ENCODE measurements at places on chromosomes 12 and 14.

DNA sequence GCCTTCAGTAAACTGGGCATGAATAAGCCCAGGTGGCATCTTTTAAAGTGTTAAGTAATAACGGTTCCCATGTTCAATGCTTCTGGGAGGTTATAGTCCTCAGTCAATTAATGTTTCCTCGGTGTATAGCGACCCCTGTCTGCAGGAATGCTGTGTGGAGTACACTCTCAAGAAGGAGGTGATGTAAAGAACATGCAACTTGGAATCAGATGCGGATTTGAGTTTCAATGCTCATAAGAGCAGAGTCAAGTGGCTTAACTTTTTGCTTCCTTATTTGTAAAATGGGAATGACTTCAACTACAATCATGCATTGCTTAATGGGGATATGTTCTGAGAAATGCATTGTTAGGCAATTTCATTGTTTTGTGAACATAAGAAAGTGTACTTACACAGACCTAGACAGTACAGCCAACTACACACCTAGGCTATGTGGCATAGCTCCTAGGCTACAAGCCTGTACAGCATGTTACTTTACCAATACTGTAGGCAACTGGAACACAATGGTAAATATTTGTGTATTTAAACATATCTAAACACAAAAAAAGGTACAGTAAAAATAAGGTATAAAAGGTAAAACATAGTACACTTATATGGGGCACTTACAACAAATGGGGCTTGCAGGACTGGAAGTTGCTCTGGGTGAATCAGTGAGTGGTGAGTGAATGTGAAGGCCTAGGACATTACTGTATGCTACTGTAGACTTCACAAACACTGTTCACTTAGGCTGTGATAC lies 6.7 kb upstream of the MRPS35 start:
- DNase-seq: no peak
- no peaks in the 10 kb centered on the region for H3K4me1 ChIP-seq
- H3K36me3 ChIP-seq: no peaks in the 10 kb centered on the region

DNA sequence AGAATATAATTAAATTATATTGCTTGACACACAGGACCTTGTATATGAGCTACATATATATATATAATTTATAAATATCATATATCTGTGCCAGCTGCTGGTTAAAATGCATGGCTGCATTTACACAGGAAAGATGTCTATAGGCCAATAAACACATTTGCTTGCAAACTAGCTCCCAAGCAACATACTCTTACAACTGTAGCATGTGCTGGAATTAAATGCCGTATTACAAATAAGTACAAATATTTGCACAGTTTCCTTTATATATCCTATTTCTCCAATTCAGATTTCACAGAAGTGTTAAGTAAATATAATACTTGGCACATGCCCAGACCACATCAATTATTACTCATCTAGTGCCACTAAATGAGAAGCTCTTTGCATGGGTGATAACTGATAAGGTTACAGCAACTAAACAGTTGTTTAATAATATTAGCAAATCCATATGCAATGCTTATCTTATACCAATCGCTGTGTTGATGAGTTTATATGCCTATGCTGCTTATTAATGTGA lies 66.7 kb upstream of the E2F7 start:
- H3K4me1 ChIP-seq: no peaks in the 10 kb centered on the region
- H3K36me3 ChIP-seq: no peaks in the 10 kb centered on the region
- DNase-seq: no peak
- H3K27ac ChIP-seq: no peak overlapping the region
- H3K4me3 ChIP-seq: no peak overlapping the region

DNA sequence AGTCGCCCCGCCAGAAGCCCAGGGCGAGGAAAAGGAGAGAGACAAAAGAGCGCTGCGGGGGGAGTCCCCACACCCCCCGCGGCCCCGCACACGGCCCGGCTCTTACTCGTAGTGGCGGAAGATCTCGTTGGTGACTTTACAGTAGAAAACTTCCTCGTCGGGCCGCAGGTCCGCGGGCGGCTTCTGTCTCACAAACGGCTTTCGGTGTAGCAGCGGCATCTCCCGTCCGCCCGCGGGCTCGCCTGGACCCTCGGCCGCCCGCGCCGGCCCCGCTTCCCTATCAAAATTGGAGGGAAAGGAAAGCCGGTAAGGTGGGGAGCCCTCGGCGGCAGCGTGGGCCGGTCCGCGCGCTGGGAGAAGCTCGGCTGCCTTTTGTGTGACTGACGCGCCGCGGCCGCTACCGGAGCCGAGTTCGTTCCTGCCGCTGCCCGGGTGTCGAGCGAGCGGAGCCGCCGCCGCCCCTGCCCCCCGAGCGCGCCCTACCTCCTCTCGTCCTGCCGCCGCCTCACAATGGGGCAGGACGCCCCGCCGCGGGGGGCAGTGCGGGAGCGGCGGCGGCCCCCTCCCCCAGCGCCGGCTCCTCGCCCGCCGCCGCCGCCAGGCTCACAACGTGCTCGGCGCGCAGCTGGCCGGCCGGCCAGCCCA lies 652 bp downstream of the BAZ1A start:
- no peaks in the 10 kb centered on the region for H3K36me3 ChIP-seq
- DNase-seq: peak; percentile 79
- no peaks in the 10 kb centered on the region for H3K27me3 ChIP-seq

GRCh38 chr12:2686280-2686646 lies 108.5 kb upstream of the FKBP4 start:
- peaks cover 89% of the 10 kb centered on the region for H3K36me3 ChIP-seq
- no peak overlapping the region for H3K4me3 ChIP-seq
- DNase-seq: peak; percentile 28
- H3K27me3 ChIP-seq: no peaks in the 10 kb centered on the region

GRCh38 chr12:131290255-131290959 lies 336.7 kb downstream of the ADGRD1 start:
- H3K4me1 ChIP-seq: no peaks in the 10 kb centered on the region
- no peak overlapping the region for H3K27ac ChIP-seq
- no peaks in the 10 kb centered on the region for H3K27me3 ChIP-seq
